ENCODE measurements at places on chromosomes 11 and 22.

DNA sequence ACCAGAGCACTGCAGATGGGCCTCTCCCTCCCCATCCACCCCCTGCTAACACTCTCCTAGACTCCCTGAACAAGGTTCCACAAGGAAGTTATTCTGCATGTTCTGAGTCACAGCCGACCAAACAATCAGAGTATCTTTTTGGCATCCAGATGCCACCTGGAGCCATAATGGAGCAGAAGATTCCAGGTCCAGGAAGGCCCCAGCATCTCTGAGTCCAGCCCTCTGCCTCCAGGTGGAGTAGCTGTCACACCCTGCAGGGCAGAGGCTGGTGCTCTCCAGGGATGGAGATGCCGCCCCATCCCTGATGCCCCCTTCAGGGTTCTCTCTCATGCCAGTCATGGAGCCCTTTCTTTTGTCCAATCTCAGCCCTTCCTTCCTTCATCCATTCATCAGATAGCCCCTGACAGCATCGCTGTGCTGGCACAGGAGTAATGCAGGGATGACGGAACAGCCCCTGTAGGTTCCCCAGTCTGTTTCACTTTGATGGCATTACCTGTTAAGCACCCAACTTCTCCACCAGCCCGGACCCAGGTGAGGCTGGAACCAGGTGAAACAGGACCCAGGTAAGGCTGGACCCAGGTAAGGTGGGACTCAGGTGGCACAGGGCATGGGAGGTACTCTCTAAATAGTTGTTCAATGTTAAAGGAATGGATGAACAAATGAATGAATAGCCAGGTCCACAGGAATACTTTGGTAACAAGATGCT lies 20.1 kb upstream of the TSKU start:
- no peak for DNase-seq

GRCh38 chr11:66570079-66570849 lies 1.9 kb upstream of the CTSF start:
- DNase-seq = no peak

- DNase-seq = no peak
Observed at GRCh38 chr11:93770160-93770559, 13.9 kb upstream of the MED17 start.

- DNase-seq = peak; percentile 96
Observed at GRCh38 chr11:71080239-71081097, 171.9 kb downstream of the SHANK2 start.

DNA sequence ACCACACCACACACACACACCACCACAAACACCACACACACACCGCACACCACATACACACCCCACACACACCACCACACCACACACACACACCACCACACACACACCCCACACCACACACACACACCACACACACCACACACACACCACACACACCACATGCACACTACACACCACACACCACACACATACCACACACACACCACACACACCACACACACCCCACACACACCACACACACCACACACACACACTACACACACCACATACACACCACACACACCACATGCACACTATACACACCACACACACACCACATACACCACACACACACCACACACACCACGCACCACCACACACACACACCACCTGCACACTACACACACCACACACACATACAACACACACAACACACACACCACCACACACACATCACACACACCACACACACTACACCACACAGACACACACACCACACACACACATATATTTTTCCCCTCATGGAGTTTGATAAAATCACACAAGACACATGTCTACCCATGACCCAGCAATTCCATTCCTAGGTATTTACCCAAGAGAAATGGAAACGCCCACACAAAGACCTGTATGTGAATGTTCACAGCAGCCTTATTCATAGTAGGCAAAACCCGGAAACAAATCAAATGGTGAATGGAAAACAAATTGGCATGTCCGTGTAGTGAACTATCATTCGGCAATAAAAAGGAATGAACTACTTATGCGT lies 14.3 kb downstream of the CD5 start:
- no peak for DNase-seq

DNA sequence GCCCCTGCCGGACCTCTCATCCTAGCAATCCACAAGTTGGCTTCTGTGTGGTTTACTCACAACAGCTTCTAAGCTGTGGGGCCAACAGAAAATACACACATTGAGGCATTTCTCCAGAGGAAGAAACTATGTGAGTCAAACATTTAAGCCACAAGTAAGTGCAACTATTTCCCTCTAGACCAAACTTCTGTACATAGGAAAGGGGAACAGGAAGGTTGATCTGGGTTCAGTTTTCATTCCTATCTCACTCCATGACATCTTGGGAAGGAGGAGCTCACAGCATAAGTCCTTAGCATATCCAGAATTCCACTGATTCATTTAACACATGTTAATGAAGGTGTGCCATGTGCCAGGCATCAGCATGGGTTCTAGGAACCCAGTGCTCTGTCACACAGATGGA lies 72.8 kb upstream of the PICALM start:
- DNase-seq = no peak

DNA sequence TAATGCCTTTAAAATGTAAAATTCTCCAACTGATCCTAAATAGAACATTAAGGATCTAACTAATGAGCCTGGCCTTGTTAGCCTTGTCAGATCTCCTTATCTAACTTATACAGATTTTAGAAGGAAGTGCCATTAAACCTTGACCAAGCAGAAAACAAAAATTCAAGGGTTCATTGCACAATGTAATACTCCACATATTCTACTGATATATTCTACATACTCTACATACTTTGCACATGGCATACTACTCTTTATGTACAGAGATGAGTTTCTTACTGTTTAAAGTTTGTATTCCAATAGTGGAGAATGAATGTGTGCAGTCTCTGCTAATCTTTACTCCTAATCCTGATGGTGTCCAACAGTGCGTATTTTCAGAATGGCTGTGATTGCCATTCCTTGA lies 297.2 kb downstream of the LUZP2 start:
- no peak for DNase-seq

GRCh38 chr22:38162881-38163843 lies 18.5 kb downstream of the PLA2G6 start:
- no peak for DNase-seq

- no peak for DNase-seq
Observed at GRCh38 chr11:130554241-130555055, 106.0 kb downstream of the ADAMTS15 start.

GRCh38 chr22:35521358-35522224 lies 19.0 kb upstream of the RASD2 start:
- no peak for DNase-seq

DNA sequence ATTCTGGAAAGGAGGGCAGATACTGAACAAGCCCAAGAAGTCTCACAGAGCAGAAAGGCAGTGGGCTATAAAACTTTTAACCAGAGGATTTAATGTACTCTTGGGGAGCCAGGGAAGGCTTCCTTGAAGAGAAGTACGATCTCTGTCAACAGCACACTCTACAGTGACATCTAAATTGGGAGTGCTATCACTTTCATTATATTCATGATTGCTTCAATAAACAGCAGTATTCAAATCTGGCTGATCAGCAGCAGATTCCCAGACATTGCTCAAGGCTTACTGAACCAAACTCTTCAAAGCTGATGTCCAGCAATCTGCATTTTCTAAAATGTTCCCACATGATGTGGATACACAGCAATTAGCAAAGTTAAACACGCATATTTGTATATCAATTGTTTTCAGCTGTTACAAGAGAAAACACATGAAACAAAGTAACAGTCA lies 44.2 kb downstream of the SYTL2 start:
- no peak for DNase-seq
